ENCODE measurements at places on chromosomes 4 and X.

- DNase-seq = no peak
These were observed 156.3 kb upstream of the RAI2 start for GRCh38 chrX:18017411-18017810.

- no peak for DNase-seq
These were observed 203.4 kb downstream of the MAML3 start for GRCh38 chr4:139950568-139950967.

GRCh38 chrX:37787423-37787869 is 7.6 kb downstream of the CYBB start:
- no peak for DNase-seq

DNA sequence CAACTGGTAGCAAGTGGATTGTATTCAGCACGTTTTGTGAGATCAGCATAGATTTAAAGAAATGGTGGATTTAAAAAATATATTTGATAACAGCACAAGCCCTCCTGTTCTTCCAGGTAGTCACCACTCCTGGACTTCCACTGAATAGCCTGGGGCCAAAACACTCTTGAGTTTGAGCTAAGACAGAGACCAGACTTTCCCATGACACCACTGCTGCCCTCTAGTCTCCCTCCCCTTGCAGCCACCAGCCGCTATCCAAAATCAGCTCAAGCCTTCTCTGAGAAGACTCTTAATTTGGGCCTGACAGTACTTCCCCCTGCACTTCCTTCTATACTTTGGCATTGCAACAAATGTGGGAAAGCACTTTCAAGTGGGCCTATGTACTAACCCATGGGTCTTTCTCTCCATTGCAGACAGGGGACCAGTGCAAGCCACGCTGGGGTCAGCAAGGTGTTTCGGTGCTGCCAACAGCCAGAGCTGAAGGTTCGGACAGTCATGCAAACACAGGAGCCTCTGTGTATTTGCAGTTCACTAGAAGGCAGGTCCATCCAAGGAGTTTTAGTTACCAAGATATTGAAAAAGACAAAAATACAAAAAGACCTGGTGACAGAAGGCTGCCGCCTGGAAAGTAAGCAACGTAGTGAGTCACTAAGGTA is 40.5 kb upstream of the KLHL13 start:
- no peak for DNase-seq

- no peak for DNase-seq
These were observed 53.8 kb downstream of the APLN start for GRCh38 chrX:129600981-129601424.

- DNase-seq = no peak
These were observed 208.7 kb downstream of the ADGRL3 start for GRCh38 chr4:61408861-61409260.

GRCh38 chr4:81905971-81906370 is 434.3 kb upstream of the RASGEF1B start:
- no peak for DNase-seq

DNA sequence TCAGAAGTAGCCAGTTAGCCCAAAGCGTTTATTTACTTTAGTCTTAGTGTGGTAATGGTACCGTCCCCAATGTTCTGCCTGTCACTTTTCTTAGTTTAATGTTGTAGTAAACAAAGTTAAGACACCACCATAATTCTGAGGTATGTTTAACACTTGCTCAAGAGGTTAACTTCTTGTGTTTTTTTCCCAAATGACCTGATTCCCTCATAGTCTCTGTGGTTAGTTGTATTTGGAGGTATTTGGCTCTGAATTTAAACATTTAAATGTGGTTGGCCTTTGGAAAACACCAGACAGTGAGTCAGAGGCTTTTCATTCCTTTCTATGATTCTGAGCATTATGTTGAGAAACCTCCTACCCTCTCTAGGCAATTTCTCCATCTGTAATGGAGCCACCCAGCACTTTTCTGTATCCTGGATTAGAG is 47.9 kb downstream of the CXCL1 start:
- DNase-seq = no peak

DNA sequence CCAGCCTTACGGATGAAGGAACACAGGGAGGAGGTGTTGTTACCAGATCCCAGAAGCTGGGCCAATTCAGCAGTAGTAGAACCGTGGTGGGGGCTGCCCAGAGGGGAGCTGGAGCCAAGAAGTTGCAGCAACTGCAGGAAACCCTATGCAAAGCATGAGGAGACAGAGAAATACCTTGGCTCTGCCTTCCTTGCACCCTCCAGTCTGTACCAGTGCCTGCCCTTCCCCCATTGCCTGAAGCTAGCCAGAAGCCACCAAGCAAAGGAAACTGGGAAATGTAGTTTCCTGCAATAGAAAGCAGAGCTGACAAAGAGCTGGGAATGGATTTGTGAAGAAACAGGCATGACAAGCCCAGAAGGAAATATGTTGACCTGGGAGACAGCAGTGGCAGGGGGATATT is 108.7 kb upstream of the FUNDC1 start:
- no peak for DNase-seq

GRCh38 chrX:51837451-51837850 is 56.0 kb upstream of the MAGED1 start:
- no peak for DNase-seq

DNA sequence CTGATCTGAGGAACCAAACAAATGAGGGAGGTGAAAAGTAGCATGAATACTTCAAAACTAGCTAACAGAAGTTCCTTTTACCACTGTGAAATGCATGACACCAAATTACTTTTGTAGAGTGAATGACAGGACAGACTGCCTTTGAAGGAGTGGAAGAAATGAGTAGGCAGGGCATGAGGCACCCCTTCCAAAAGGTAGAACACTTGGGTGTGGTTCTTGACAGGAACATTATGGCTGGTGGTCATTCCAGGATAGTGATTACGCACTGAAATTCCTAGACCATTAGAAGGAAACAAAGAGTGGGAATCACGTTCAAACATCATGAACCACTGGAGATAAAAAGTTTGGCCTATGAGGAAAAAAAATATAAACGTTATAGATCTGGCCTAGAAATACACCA is 4.9 kb downstream of the HUWE1 start:
- DNase-seq = no peak

DNA sequence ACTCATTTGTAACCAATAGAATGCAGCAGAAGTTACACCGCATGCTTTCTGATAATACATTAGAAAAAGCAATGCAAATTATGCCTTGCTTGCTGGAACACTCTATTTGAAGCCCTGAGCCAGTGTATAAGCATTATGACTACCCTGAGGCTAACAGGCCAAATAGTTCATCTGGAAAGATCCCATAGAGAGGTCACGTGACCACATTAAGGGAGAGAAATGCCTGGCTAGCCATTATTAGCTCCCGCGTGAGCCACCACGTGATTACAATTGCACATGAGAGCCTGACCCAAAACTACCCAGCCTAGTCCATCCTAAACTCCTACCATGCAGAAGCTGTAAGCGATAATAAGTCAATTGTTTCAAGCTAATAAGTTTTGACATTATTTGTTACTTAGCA is 472.9 kb upstream of the GALNTL6 start:
- no peak for DNase-seq

GRCh38 chrX:120604361-120604782 is 471 bp downstream of the MCTS1 start:
- DNase-seq = no peak

- no peak for DNase-seq
These were observed 135.5 kb downstream of the AMMECR1 start for GRCh38 chrX:110182362-110182761.

DNA sequence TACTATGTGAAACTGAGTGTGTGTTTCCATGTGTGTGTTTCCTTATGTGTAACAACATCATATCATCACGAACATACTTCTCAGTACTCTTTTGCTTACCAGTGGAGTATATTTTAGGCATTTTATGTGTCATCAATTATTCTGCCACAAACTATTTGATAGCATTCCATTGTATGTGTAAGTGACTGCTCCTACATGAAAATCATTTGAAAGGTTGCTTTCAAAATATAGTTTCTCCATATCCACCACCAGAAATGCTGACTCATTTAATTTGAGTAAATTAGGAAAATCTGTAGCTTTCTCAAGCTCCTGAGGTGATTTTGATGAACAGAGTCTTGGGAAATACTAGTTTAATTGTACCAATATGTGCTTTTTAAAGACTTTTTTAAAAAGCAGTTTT is 376.2 kb downstream of the PCDH18 start:
- DNase-seq = no peak

DNA sequence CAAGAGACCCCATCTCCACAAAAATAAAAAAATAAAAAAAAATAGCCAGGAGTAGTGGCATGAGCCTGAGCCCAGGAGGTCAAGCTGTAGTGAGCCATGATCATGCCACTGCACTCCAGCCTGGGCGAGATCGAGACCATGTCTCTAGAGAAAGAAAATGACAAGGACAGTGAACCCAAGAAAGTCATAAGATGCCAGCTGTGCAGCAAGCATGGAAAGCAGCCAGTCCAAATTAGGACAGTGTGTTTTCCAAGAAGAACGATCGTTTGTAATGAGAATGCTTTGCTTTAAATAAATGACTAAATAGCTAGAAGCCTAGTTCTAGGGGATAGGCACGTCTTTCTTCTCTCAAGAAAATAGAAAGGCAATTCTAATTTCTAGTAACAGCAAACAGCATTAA is 58.4 kb upstream of the MSANTD1 start:
- DNase-seq = no peak

DNA sequence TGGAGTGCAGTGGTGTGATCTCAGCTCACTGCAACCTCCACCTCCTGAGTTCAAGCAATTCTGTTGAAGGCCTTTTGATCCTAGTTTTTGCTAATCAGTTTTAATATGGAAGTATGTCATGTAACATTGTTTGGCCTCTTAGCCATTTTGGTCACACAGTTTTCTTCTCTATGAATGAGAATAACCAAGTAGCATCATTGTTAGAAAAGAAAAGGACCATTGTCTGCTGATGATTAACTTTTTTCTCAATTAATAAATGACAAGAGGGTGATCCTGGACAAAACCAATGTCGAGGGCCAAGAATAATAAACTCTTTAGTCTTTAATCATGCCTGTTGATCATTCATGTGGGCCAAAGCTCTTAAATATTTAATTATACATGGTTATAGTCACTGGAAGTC is 289.3 kb upstream of the MAGEB2 start:
- no peak for DNase-seq

DNA sequence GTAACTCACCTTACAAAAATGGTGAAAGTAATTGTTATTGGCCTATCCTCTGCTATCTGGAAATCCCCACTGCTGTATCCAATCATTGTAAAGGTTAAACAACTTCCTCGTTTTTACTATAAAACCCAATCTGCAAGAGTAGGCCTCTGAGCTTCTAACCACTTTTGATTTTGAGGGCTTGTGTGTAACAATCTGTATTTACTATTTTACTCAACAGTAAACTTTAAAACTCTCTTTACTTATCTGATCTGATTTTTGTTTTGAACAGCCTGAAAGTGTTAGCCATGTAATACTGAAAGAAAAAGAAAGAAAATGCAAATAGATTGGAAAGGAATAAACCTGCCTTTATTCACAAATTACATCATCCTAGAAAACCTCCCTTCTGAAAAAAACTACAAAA is 63.1 kb downstream of the SLC10A7 start:
- DNase-seq = no peak

DNA sequence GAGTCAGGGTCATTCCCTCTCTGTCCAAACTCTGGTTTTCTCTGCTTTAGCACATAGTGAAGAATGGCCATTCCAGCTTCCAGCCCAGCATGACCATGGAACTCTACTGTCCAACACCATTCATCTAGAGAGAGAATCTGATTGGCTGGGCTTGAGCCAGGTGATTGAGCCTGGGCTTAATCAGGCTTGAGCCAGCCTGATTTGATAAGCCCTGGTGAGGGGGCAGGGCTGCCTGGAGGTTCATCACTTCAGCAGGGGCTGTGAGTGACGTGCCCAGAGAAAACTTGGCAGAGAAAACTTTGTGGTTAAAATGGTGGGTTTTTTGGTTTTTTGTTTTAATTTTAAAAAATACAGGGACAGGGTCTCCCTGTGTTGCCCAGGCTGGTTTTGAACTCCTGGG is 62.5 kb downstream of the KIAA0232 start:
- DNase-seq = no peak

- no peak for DNase-seq
These were observed 123.6 kb upstream of the MSX1 start for GRCh38 chr4:4735870-4736269.

GRCh38 chr4:77911842-77912450 is 49.3 kb downstream of the MRPL1 start:
- no peak for DNase-seq

DNA sequence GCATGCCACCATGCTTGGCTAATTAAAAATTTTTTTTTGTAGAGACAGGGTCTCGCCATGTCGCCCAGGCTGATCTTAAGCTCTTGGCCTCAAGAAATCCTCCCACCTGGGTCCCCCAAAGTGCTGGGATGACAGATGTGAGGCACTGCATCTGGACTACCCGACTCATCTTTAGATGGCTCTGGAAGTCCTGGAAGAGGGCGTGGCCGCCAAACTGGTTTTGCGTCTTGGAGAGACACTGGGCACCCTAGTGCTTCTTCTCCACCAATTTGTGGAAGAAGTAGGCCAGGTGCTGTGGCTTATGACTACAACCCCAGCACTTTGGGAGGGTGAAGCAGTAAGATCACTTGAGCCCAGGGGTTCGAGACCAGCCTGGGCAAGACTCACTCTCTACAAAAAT is 47.6 kb downstream of the HOPX start:
- no peak for DNase-seq
